Fibroblast of skin of scalp (primary cell): ENCODE measurements at places on chromosomes 3 and 15.

DNA sequence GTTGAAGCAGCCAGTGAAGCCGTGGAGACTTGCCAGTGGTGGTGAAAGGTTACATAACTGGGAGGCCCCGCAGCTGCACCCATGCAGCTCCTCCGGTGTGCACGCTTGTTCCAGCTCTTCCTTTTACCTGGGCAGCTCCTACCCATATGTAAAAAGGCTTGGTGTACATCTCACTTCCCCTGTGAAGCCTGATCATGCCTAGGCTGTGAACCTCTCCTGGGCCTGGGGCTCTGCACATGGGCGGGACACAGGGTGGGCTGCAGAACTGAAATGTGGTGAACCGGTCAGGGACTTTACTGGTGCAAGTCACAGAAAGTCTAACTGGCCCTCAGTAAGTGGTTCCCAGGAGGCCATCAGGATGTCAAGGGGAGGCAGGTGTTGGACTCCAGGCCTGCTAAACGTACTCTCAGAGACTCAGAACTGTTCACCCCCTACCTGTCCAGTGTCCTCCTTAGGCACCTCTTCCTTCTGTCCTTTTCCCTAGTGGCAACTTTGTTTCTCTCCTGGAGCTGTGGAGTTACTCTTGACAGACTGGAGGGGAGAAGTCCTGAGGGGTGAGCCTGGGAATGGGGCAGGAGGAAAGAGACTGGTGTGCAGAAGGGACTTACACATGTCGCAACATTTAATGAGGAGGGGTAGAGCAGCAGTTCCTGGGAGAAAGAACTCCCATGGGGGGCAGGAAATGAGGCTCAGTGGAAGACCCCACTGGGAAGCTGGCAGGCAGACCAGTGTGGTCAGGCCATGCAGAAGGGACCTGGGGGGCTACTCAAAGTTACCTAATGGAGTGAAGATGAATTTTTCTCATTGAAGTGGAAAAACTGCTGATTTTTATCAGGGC lies 148.1 kb downstream of the EEFSEC start:
- no peak for DNase-seq

DNA sequence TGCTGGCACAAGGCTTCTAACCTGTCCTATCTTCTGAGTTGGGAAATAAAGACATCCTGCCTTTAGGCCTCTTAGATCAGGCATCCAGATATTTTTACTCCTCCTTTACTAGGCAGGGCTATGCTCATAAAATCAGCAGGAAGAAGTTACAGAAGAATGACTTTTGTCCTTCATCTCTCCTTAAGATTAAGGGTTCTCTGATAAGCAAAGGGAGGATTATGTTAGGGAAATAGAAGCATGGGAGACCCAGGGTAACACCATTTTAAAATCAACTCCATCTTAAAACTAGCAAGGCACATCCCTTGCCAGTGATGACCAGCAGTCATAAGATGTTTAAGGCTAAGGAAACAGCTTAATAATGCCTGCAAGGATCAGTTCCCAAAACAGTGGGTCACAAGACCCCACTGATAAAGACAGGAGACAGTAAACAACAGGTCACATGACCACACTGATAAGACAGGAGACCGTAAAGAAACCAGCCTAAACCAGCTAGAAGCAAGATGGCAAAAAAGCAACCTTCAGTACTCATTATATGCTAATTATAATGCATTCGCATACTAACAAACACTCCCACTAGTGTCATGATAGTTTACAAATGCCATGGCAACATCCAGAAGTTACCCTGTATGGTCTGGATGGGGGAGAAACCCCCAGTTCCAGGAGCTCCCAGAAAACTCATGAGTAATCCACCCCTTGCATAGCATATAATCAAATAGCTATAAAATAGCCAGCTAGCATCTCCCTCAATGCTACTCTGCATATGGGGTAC lies 14.5 kb upstream of the EHHADH start:
- no peak for DNase-seq

DNA sequence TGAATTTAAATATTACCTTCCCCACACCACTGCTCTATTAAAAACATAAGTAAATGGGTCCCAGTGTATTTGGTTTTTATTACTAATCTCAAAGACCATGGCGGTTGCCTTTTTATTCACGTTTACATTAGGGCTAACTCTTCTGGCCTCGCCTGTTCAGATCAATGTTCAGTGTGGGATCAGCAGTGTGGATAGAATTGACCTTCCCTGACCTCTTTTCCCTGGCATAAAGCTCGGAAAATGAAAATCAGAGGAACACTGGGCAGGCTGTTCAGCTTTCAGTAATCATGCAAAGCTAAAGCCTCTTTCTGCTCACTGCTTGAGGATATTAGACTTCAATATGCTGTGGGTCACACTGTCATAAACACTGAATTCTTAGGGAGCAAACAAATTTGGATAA lies 422.6 kb upstream of the ONECUT1 start:
- DNase-seq = no peak

GRCh38 chr3:194250098-194251002 lies 100.8 kb downstream of the CPN2 start:
- DNase-seq = peak; percentile 94

DNA sequence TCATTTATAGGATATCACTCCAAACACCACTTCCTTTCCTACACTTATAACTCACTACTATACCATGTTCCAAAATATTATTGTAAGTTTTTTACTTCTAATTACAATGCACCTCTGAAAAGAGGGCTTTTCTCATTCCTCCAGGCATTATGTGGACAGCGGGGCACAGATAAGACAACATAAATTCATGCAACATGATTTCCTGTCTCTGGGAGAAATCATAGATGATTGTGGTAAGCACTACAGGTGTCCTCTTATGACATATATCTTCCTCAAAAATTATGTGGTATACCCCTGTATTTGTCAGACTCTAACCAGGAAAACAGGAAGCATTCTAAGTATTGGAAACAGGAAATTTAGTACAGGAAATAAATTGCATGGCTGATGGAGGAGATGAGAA lies 45.7 kb upstream of the INO80 start:
- DNase-seq = peak; percentile 16

- peak; percentile 37 for DNase-seq
Observed at GRCh38 chr3:50584391-50584790, 15.1 kb downstream of the HEMK1 start.

- no peak for DNase-seq
Observed at GRCh38 chr3:13950042-13950441, 70.2 kb upstream of the WNT7A start.

- peak; percentile 92 for DNase-seq
Observed at GRCh38 chr3:64300790-64301423, 75.6 kb upstream of the PRICKLE2 start.

DNA sequence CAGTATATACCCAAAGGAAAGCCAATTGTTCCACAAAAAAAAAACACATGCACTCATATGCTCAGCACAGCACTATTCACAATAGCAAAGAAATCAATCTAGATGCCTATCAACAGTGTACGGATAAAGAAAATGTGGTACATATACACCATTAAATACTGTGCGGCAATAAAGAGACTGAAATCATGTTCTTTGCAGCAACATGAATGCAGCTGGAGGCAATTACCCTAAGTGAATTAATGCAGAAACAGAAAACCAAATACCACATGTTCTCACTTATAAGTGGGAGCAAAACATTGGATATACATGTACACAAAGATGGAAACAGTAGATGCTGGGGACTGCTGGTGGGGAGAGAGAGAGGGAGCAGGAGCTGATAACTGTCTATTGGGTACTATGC lies 124.2 kb upstream of the AADACL2 start:
- no peak for DNase-seq

- DNase-seq = no peak
Observed at GRCh38 chr15:70322051-70322668, 224.4 kb upstream of the TLE3 start.

GRCh38 chr3:159760046-159760445 lies 228.6 kb upstream of the IL12A start:
- DNase-seq = no peak

- no peak for DNase-seq
Observed at GRCh38 chr15:77091097-77091496, 20.2 kb upstream of the TSPAN3 start.

DNA sequence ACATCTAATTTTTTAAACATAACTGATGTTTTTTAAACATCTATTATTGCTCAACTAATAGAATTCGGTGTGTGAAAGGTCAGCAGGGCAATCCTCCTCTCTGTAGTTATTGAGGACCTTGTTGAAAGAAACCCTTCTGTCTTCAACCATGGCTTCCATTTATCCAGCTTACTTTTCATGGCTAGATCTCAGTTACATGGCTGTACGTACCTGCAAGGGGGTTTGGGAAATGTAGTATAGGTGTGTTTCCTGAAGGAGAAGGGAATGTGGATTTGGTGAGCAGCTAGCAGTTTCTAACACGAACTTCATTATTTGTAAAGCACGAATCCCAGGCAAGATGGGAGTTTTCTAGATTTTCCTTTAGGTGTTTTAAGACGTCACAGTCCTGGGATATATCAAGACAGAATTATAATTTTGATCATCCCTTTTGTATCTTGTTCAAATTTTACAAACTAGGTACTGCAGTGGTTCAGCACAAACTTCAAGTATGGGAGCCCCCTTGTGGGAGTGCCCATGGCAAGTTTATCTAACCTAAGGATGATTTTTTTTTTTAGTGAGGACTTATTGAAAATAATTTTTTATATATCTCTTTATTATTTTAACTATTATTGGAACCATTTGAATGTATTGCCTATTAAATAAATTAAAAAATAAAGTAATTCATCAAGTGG lies 41.6 kb downstream of the FBXL2 start:
- DNase-seq = peak; percentile 18

- DNase-seq = no peak
Observed at GRCh38 chr3:145079436-145079835, 1081.5 kb downstream of the PLOD2 start.

- DNase-seq = no peak
Observed at GRCh38 chr3:42514876-42515275, 12.4 kb downstream of the VIPR1 start.

- no peak for DNase-seq
Observed at GRCh38 chr3:39135170-39135805, 18.1 kb downstream of the CSRNP1 start.

- DNase-seq = no peak
Observed at GRCh38 chr15:69131362-69132220, 28.8 kb upstream of the GLCE start.

DNA sequence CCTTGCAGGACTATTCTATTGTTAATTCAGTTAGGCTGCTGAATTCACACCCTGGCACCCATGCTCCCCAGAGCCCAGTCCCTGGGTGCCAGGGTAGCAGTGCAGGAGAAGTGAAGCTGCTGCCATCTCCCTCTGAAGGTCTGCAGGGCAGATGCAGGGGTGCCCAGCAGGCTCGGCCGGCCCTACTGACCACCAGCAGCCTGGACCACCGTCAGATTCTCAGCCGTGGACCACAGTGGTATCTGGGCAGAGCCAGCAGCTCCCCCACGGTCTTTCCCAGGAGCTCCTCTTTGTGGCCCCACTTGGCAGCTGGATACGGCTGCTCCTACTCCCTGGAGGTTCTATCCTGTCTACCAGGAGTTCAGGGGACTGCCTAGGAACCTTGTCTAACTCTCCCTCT lies 46.8 kb downstream of the ALDH1L1 start:
- no peak for DNase-seq

GRCh38 chr15:32738666-32739065 lies 20.9 kb downstream of the GREM1 start:
- peak; percentile 66 for DNase-seq

GRCh38 chr3:186946756-186947375 lies 16.5 kb downstream of the ST6GAL1 start:
- no peak for DNase-seq

GRCh38 chr15:65404186-65404872 lies 18.4 kb downstream of the IGDCC4 start:
- DNase-seq = no peak
